T1000 (cell line): ENCODE measurements at places on chromosomes 6 and 20.
A peak's percentile ranks its signal among the peaks of the same experiment; 100 is the strongest.

DNA sequence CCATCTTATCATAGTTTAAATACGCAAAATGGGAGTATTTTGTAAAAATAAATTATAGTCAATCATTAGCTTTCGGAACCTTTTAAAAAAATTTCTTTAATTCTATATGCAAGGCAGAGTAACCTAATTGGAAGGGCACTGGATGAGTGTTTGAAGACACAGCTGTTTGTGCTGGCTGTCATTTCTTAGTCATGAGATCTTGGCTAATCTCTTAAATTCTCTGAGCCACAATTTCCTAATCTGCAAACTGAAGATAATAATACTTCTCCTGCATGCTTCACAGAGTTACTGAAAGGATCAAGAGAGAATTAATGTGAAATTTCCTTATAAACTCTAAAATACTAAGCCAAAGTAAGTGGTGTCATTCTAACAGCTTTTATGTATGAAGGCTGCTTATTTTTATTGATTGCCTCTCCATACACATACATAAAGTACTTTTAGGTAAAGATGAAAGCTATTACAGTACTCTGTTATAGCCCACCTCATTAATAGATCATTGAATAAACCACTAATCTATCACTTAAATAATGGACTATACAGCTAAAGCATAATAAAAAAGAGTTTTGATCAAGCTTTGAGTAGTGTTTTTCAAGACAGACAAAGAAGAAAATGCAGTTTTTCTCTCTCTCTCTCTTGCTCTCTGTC, 383.7 kb upstream of the IRAK1BP1 start:
- DNase-seq, result no peak

GRCh38 chr6:100311707-100312251, 152.9 kb downstream of the SIM1 start:
- no peak for DNase-seq

DNA sequence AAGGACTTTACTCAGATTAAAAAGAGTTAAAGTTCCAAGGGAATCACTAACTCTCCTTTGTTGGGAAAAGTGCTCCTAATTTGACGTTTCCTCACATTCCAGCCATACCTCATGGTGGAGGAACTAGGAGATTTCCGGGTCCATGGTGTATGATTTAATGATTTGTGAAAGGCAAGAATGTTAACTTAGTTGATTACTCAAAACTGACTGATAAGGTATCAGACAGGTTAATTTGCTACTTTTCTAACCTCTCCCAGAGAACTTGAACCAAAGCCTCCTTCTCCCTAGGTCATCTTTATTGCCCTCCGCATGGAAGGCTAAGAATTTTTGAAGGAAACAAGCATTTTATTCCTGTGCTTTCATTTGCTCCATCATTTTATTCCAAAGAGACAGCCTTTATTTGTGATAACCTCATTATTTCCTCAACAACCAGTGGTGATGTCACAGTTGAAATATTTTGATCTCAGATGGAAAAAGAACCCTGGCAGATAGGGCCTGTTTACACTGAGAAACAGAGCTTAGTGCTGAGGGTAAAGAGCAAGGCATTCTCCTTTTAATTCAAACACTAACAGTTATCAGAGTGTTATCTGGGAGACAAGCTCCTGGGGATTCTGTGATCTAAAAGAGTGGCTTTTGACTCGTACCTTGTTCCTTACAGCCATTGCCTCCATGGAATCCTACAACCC, 57.4 kb upstream of the BMP2 start:
- DNase-seq, result no peak

DNA sequence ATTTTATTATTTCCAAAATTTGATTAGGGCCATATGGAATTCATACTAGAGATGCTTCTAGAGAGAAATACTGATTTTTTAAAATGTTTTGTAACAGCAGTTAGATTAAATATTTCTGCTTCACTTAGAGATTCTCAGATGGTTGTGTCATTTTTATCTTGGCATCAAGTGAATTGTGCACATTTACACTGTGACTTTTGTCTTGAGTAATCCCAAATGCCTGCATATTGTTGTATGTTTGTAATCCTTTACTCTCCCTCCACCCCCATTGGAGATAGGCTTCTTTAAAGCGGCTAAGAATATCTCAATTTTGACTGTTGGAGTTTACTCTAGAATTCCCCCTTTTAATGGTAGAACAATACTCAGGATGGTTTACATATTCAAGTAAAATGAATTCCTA, 19.0 kb downstream of the STX16 start:
- no peak for DNase-seq

DNA sequence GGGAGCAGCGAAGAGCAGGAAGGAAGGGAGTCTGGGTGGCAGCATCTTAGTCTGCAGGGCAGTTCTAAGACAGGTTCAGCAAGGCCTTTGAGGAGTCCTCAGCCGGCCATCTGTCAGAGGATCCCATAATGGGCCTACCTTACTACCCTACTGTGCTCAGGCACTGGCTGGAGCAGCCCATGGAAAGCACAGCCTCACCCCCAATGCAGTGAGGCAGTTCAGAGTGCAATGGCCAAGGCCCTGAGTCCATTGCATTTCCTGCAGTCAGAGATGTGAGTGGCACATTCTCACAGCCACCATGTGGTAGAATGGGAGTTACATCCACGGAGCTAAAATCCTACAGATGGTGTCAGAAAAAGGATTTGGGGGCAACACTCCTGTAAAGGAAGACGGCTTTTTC, 19.4 kb upstream of the OVOL2 start:
- no peak for DNase-seq

- DNase-seq, result no peak
These were observed 134.4 kb downstream of the LRRC1 start for GRCh38 chr6:53929041-53929820.

DNA sequence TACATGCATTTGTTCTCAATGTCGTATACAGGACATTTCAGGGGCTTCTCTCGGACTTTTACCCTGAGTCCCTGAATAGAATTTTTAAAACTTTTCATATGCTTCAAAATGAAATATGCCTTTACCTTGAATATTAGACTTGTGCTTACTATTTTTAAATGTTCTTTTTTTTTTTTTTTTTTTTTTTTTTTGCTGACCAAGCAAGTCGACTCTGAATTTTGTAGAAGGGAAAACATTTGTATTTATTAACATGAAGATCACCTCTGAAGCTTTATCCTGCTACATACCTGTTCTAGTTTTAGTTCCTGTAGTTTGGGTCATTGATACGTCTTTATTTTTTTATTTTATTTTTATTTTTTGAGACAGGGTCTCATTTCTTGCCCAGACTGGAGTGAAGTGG, 39.7 kb upstream of the SAYSD1 start:
- DNase-seq, result no peak

DNA sequence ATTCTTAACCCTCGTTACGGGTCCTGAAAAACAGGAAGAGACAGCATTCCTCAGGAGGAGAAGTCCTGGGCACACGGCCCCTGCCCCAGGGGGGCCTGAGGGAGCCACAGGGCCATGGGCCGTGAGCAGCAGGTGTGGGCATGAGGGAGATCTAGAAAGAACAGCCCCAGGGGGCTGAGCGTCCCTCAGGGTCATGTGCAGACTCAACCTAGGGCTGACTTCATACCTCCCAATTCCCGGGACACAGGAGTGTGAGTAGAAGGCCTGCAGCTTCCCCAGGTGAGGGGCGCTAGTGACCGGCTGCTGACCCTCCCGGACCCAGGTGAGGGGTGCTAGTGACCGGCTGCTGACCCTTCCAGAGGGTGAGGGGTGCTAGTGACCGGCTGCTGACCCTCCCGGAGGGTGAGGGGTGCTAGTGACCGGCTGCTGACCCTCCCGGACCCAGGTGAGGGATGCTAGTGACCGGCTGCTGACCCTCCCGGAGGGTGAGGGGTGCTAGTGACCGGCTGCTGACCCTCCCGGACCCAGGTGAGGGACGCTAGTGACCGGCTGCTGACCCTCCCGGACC, 35.1 kb downstream of the FRMD1 start:
- DNase-seq, result no peak

GRCh38 chr6:166036316-166037095, 131.1 kb downstream of the TBXT start:
- DNase-seq, result no peak

GRCh38 chr6:164415832-164416563, 893.4 kb downstream of the C6orf118 start:
- no peak for DNase-seq

DNA sequence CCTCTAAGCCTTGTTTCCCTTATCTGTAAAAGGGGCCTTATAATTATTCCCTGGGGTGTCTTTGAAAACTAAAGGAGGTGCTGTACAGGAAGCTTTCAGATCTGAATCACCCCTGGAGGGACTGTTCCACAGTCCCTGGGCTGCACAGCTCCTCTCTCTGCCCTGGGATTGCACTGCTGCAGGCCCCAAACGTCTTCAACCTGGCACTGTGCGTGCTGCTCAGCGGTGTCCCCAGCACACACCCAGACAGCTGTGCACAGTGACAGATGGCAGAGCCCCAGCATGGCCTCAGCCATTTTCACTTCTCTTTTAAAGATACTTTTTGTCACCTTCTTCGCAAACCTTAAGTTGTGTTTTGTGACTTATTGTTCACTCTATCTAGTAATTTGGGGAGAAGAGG, 50.7 kb upstream of the INSM1 start:
- DNase-seq, result no peak

- peak; percentile 86 for DNase-seq
These were observed 1.6 kb downstream of the UTRN start for GRCh38 chr6:144286503-144287393.

GRCh38 chr20:32535953-32536823, 48.9 kb downstream of the NOL4L start:
- DNase-seq, result no peak

DNA sequence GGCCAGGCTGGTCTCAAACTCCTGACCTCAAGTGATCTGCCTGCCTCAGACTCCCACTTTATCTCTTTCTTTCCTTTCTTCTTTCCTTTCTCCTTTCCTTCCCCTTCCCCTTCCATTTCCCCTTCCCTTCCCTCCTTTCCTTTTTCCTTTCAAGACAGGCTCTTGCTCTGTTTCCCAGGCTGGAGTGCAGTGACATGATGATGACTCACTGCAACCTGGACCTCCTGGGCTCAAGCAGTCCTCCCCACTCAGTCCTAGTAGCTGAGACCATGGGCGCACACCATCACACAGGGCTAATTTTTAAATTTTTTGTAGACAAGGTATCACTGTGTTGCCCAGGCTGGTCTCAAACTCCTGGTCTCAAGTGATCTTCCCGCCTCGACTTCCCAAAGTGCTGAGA, 377.6 kb upstream of the ZFP64 start:
- no peak for DNase-seq

GRCh38 chr6:24358219-24358821, 461 bp upstream of the DCDC2 start:
- no peak for DNase-seq

GRCh38 chr6:100553243-100553642, 88.5 kb upstream of the SIM1 start:
- no peak for DNase-seq

- no peak for DNase-seq
These were observed 90.2 kb upstream of the HDAC2 start for GRCh38 chr6:114061116-114061515.

- no peak for DNase-seq
These were observed 146.3 kb downstream of the MANEA start for GRCh38 chr6:95723638-95724037.

GRCh38 chr20:33531885-33532284, 42.0 kb downstream of the CBFA2T2 start:
- no peak for DNase-seq

GRCh38 chr6:159529934-159530333, 163.1 kb downstream of the SOD2 start:
- DNase-seq, result no peak

- no peak for DNase-seq
These were observed 356.6 kb upstream of the SULF2 start for GRCh38 chr20:48141660-48142515.

- DNase-seq, result no peak
These were observed 13.4 kb upstream of the C20orf203 start for GRCh38 chr20:32687180-32687532.

GRCh38 chr6:25883991-25884390, 9.9 kb upstream of the SLC17A3 start:
- peak; percentile 29 for DNase-seq

DNA sequence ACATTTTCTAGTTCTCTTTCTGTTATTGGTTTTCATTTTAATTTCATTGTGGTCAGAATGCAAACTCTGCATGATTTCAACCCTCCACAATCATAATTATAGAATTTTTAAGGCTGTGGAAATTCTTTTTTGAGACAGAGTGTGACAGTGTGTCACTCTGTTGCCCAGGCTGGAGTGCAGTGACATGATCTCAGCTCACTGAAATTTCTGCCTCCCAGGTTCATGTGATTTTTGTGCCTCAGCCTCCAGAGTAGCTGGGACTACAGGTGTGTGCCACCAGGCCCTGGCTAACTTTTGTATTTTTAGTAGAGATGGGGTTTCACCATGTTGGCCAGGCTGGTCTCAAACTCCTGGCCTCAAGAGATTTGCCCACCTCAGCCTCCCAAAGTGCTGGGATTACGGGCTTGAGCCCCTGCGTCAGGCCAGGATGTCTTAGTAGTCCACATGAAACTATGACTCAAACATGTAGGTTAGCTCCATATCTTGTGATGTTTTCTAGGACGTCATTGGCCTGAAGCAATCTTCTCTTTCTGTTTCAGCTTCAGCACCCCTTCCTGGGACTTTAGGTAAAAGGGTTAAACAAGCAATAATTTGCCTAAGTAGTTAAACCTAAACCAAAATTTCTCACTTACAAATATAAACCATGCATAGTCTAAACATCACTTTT, 47.4 kb upstream of the SAMD3 start:
- no peak for DNase-seq

GRCh38 chr20:62323980-62324906, 21.4 kb downstream of the ADRM1 start:
- DNase-seq, result no peak

- DNase-seq, result no peak
These were observed 23.7 kb upstream of the PCMTD2 start for GRCh38 chr20:64231621-64232550.

- no peak for DNase-seq
These were observed 30.7 kb downstream of the TRAM2 start for GRCh38 chr6:52546192-52546591.

DNA sequence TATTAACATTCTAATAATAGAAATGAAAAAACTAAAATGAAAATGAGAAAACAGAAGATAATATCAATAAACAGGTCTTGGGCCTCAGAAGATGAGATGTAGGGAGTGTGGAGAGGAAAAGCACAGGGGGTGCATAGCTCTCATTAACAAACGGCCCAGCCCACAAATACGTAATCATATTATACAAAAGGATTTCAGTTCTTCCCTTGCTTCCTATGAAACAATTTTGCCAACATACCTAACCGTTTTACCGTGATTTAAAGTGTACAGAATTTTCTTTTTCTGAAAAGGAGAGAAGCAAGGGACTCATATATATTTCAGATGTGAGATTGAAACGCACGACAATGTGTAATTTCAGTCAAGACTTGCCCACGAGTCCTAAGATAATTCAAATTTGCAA, 136.0 kb downstream of the HFE start:
- no peak for DNase-seq

- DNase-seq, result no peak
These were observed 646.6 kb downstream of the HACE1 start for GRCh38 chr6:104212977-104213668.
